ENCODE measurements at places on chromosomes 1 and 21. TPM values are rescaled to one million over a fixed set of nuclear protein-coding genes. Genes with fewer than 3 reads are reported as not detected.

Gene GJA5
- total RNA-seq: not detected

Gene SPRR2G
- not detected for total RNA-seq

Gene GNG5
- total RNA-seq: 120 TPM

- no peak for DNase-seq
Observed at GRCh38 chr1:223840254-223840653, 5.5 kb downstream of the TP53BP2 start.

Gene LMOD1
- 0.03 TPM for total RNA-seq

DNA sequence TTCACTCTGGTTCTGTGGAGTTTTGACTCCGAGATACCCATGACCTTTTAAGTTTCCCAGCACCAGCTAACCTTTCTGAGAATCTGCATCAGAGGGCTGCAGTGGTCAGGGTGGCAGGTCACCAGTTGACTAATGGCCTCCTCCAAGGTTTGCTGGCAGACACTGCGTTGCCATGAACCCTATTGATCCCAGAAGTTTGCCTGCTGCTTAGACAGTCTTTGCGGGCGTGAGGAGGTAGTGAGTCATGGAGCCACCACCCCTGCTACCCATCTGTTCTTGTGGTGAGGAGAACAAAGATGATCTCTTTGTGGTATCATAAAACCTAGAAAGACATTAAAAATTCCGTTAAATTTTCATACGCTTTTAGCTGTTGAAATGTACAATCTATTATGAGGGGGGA is 180.4 kb downstream of the FGGY start:
- peak; percentile 88 for DNase-seq

- DNase-seq: no peak
Observed at GRCh38 chr1:167249702-167250101, 29.0 kb downstream of the POU2F1 start.

GRCh38 chr1:174791863-174792262 is 207.9 kb upstream of the CACYBP start:
- peak; percentile 17 for DNase-seq

Gene DNAJC16
- 3.5 TPM for total RNA-seq

DNA sequence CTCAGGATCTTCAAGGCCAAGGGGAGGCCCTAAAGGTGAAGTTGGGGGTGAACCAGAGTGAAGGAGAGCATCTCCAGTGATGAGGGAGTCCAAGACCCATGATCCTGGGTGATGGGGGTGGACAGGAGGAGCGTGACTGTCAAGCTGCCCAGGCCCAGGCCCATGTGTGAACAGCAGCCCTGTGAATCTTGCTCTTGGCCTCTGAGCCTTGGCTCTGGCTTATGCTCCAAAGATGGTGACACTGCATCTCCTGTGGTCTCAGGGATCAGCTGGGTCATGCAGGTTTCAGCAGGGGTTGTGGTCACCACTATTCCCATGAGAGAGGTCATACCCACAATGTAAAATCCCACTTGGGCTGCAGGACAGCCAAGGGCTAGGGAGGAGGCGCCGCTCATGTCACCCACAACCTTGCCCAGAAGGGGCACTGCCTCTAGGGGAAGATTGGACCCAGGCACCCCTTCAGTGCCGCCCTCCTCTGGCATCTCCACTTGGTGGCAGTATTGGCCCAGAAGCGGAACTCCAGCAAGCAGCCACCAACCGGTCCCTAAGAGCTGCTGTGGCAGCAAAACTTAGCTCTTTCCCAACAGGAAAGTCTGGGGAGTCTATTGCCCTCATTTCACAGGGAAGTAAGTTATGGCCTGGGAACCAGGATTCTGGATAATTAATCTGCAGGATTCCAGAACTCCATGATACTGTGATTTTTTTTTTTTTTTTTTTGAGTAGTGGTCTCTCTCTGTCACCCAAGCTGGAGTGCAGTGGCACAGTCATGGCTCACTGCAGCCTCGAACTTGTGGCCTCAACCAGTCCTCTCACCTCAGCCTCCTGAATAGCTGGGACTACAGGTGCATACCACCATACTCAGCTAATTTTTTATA is 7.5 kb upstream of the WNT3A start:
- peak; percentile 77 for DNase-seq

Gene KRTAP19-1
- total RNA-seq: not detected

Gene ADAMTS5
- total RNA-seq: 10.3 TPM

GRCh38 chr1:223401873-223402789 is 8.9 kb downstream of the CCDC185 start:
- no peak for DNase-seq

GRCh38 chr1:218284377-218284916 is 646 bp upstream of the RRP15 start:
- DNase-seq: peak; percentile 14

Gene CA14
- total RNA-seq: not detected

Gene B3GALT5
- 0.02 TPM for total RNA-seq

DNA sequence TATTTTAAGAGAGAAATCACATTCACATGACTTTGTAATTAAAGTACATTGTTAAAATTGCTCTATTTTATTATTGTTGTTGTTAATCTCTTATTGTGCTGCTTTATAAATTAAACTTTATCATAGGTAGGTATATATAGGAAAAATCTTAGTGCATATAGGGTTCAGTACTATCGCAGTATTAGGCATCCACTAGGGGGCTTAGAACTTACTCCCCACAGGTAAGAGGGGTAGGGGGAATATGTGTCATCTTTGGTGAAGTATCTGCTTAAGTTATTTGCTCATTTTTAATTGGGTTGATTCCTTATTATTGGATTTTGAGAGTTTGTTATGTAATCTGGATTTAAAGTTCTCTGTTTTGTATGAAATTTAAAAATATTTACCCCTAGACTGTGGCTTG is 385.2 kb downstream of the DUSP10 start:
- no peak for DNase-seq

DNA sequence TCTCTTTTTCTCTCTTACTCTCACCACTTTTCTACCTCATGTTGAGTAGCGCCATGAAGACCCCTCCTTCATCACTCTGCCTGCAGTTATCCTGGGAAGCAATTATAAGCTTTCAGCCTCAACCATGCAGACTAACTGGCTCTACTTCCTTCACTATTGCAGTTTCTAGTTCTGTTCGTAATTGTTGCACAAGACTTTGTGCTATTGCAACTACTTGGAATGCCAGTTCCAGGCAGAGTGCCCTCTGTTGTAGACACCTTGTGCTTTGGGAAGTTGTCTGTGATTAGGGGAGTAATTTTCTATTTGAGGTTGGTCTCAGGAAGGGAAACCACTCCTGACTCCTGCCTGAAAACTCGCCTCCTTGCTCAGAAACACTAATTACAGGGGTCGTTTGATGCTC is 19.4 kb downstream of the PGM1 start:
- DNase-seq: no peak

- no peak for DNase-seq
Observed at GRCh38 chr1:158830904-158831507, at the start of gene MNDA. Gene MNDA (plus strand): TSS chr1:158831351. CDS start chr1:158842154, 10,803 bp downstream.

DNA sequence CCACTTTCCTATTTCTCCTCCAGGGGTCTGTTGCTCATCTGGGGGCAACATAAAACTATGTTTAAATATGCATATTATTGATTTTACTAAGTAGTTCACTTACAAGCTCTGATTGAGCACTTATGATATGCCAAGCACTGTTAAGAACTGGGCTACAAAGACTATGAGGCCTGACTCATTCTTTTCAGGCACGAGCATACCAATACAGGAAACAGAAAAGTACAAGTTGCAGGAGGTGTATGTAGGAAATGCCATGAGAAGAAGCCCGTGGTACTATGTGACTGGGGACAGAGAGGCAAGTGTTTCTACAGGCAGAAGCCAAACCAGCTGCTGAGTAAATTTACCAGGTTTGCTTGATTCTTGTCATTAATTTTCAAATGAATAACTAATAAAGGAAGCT is 120.4 kb upstream of the PTGFR start:
- DNase-seq: no peak

DNA sequence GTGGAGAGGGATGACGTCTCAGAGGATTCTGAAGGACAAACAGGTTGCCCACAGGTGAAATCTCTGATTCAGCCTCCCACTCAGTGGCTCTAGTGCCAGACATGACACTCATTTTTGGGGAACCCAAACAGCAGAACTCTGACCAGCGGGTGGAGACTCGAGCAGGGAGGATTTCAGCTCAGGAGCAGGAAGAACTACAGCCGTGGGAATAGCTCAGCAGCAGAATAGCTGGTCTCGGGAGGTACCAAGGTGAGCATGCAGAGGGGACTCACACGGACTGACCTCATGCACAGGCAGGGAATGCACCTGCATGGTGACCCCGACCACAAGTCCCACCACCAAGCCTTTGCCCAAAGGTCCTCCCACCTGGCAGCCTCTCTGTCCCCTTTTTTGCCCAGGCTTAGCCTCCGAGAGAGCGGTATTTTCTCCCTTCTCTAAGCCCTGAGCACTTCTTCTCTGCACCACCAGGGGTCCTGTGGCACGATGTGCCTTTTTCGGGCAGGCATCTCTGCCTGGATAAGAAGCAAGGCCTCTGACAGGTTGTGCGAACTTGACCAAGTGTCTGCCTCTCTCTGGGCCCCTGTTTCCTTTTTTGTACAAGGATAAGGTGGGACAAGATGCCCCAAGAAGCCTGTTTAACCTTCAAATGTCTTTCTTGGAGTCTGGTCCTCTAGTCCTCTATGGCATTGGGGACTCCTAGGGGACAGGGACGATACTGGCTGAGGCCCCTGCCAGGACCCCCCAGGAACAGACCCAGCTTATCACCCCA is 8.8 kb upstream of the FGR start:
- peak; percentile 52 for DNase-seq

DNA sequence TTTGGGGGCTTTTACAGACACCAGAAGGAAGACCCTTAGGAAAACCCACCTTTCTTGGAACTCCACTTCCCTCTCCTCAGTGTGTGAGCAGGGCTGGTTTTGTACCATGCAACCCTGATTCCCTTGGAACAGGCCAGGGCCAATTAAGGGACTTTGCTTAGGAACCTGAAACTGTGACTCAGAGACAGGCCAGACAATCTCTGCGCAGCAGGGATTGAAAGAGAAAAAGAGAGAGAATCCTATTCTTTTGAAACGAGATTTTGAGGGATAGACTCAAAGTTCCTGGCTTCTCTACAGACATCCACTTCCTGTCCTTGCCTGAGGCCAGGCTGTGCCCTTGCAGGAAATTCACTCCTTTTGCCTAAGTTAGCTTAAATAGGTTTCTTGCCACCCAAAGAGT is 23.1 kb upstream of the C1orf198 start:
- DNase-seq: peak; percentile 32

Gene PHF13
- total RNA-seq: 20.0 TPM

Gene TMEM240
- not detected for total RNA-seq

Gene CD160
- not detected for total RNA-seq

Gene KRTAP21-2
- total RNA-seq: not detected

- no peak for DNase-seq
Observed at GRCh38 chr1:201793306-201793925, 35.5 kb upstream of the IPO9 start.

DNA sequence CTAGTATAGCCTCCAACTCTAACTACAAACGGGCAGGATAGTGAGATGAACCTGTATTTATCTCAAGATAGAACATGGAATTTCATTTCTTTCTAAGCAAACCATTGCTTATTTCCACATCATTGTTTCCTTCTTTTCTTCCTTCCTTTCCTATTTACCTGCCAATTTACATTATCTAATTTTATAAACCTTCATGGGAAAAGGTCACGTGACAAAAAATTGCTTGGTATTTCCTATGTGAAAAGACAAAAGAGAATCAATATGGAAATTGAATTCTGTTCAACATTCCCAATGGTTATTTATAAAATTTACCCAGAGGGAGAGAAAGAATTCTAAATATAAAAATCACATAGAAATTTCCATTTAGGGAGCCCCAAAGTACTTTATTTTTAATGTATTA is 22.4 kb upstream of the RBM15 start:
- DNase-seq: no peak

DNA sequence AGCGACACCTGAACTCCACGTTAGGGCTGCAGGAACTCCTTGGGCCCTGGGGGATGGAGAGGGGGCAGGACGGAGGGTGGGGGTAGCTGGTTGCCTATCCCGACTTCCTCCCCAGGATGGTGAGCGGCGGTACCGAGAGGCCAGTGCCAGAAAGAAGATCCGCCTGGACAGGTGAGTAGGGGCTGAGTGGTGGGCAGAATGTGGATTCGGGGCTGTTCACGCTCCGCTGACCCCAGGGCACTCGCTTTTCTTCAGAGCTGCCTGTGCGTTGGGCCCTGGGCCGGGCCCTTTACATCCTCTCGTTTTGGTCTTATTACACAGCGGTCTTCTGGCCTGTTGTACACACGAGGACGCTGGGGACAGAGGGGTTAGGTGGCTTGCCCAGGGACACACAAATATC is 20.8 kb downstream of the FAM151A start:
- DNase-seq: no peak

GRCh38 chr1:34520111-34520510 is 234.7 kb upstream of the GJB5 start:
- DNase-seq: no peak

Gene CFAP74
- total RNA-seq: 0.20 TPM

- DNase-seq: no peak
Observed at GRCh38 chr1:7335224-7335879, 435.7 kb upstream of the VAMP3 start.

DNA sequence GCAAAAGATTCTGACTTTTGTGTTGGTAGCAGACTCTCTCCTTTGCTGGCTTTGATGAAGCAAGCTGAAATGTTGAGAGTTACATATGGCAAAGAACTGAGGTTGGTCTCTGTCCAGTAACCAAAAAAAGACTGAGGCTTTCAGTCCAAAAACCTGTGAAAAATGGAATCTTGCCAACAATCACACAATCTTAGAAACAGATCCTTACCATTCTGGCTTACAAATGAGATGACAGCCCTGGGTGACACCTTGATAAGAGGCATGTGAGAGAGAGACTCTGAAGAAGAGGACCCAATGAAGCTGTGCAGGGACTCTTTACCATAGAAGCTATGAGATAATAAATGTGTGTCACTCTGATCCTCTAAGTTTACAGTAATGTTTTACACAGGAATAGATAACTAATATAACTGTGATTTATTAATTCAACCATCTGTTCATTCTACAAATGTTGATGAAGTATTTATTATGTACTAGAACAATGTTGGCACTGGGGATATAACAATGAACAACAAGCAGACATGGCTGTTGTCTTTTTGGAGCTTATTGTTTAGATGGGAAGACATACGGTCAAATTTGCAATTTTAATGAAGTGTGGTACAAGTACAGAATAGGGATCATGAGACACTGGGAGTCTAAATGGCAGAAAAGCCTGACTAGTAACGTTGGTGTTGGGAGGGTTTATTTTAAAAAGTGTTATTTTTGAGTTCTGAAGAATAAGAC is 251.0 kb downstream of the OLFM3 start:
- DNase-seq: no peak

GRCh38 chr1:181104042-181104789 is 15.7 kb downstream of the IER5 start:
- no peak for DNase-seq

Gene GBP6
- total RNA-seq: not detected

All from MG63 (cell line).